ENCODE measurements at places on chromosomes 16 and 17.

GRCh38 chr16:35305476-35305875 lies 1846.1 kb downstream of the TP53TG3F start:
- no peak for DNase-seq

GRCh38 chr17:72438783-72439182 lies 318.0 kb downstream of the SOX9 start:
- no peak for DNase-seq

- no peak for DNase-seq
These were observed 30.5 kb upstream of the LGALS9 start for GRCh38 chr17:27600471-27600870.

GRCh38 chr16:28607116-28607623 lies 2.7 kb downstream of the SULT1A1 start:
- no peak for DNase-seq

GRCh38 chr17:19720631-19721426 lies 4.4 kb upstream of the SLC47A2 start:
- DNase-seq = no peak

DNA sequence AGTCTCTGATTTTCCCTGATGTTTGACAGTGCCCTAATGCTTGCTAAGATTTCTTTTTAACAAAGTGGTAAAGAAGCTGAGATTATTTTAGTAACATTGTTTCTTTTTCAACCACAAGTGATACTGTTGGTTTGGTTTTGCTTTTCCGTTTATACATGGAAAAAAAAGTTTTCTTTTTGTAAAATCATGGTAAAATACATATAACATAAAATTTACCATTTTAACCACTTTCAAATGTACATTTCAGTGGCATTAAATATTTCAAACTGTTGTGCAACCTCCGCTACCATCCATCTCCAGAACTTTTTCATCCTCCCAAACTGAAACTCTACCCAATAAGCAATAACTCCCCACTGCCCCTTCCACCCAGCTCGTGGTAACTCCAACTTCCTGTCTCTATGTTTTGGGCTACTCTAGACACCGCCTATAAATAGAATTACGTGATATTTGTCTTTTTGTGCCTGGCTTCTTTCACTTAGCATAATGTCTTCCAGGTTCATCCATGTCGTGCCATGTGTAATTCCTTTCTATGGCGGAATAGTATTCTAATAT lies 4.6 kb downstream of the CIITA start:
- no peak for DNase-seq

DNA sequence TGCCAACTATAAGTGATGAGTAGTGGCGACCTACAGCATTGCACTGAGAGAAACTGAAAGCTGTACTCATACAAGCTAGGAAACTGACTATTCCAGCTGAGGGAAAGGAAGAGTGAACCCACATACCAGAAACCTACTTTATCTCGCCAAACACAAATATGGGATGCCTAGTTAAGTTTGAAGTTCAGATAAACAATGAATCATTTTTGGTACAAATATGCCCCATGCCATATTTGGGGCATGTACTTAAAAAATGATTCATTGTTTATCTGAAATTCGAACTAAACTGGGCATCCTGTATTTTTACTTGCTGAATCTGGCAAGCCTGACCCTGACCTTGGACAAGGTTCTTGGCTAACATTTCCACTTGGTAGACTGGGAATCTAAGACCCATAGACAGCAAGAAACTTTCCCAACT lies 527.8 kb upstream of the PSMD7 start:
- no peak for DNase-seq

GRCh38 chr17:34917381-34917780 lies 43.9 kb downstream of the CCT6B start:
- no peak for DNase-seq

DNA sequence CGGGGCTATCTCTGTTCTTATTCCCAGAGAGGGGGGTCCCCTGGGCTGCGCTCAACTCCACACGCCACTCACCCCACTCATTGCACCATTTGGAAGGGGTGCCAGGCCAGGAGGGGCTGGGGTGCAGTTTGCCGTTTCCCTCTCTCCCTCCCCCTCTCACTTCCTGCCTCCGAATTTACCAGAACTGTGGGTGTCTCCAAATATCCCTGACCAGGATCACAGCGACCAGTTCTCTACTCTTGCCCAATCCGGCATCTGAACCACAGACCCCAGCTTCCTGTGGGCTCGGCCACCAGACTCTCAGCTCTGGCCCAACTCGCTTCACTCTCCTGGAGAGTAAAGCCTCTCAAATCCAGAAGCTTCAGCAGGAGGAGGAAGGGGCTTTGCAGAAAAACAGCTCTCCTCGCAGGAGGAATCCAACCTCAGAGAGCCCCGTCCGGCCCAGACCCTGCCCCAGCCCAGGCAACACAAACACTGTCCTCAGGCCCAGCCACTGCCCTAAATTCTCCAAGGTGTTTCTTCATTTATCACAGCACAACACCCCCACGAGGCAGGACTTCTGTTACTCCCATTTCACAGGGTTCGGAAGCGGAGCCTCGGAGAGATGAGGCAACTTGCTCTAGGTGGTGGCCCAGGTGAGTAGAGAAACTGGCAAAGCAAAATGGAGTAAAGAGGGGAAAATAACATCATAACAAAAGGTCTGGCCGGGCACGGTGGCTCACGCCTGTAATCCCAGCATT lies 423 bp upstream of the ASGR2 start:
- DNase-seq = no peak

DNA sequence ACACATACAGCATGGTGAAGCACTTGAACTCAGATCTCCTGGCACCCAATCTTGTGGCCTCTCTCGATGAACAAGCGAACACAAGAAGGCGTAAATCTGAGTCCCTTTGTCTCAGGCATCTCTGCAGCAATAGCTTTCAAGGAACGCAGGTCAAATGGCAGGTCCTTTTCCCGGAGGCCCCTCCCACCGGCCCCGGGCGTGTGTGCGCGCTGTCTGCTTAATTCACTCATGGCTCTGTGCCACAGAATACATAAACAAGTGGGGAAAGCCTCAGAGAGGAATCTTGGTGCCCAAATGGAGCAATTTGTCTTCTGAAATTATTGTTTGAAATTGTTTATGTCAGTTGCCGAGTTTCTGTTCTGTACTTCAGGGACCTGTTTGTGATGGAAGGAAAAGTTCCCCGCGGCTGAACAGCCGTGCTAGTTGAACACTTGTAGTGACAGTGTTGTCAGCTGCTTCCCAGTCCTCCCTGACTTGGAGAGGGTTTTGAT lies 14.8 kb downstream of the MYOCD start:
- DNase-seq = no peak

- no peak for DNase-seq
These were observed 331.4 kb upstream of the WSB1 start for GRCh38 chr17:26962255-26963162.

DNA sequence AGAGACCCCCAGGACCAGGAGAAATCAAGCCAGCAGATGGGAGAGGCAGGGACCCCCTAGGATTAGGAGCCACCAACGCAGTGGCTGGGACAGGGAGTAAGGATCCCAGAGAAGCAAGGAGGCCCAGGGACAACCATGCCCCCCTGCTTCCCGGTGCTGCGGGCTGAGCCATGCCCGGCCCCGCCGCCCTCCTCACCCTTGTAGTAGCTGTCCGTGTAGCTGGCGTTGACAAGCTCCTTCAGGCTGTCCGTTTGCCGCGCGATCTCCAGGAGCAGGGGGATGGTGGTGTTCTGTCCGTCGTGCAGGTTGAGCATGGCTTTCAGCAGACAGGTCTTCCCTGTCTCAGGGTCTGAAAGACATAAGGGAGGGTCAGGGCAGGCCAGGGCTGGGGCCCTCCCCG lies 18.4 kb downstream of the TRPV1 start:
- no peak for DNase-seq

DNA sequence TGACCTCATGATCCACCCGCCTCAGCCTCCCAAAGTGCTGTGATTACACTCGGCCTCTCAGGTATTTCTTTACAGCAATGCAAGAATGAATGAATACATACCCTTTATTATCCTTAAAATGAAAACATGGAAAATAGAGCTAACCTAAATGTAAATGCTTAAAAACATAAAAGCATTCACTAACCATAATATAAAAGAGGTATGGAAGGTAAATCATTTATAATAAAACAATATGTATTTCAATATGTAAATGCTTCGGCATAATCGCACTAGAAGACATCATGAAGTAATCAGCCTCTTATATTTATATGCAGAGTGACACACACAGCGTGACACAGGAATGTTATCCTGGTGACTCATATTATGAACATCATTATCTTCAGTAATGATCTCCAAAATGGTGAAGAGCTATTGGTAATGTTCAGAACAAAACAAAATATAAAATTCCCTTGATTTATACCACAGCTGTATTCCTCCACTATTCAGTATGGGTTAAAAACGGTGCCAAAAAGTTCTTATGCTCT lies 53.9 kb downstream of the AIPL1 start:
- DNase-seq = no peak

DNA sequence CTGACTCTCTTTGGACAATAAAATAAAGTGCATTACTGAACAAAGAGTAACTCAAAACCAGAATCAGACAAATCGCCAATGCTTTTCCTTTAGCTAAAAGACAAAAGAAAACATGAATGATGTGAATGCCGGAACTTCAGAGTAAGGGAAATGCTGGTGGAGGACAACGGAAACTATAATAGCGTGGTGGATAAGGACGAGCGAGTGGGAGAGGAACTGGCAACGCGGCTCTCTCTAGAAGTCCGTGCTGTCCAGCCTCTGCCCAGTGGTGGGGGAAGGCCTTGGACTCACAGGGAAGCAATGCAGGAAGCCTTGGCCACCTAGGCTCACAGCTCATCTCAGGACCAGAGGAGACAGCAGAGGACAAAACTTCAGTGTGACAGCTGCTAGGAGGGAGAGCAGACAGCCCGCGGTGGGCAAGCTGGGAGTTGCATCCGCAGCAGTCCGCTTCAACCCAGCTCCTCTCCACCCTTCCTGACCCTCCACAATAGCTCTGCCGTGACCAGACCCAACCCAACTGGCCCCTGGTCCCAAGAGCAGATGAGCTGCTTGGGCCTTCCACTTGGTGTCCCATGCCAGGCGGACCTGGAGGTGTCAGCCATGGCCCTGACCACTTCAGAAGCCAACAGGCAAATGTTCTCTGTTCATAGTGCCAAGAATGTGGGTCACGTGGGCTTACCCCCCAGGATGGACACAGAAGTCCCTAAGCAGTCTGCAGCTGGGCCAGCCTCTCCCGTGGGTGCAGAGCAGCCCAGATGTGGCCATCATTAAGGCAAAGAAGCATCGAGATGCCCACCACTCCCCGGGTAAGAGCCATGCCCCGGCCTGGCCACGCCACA lies 5.3 kb upstream of the FAAP100 start:
- DNase-seq = no peak

GRCh38 chr17:50871364-50871763 lies 5.2 kb upstream of the TOB1 start:
- DNase-seq = peak; percentile 52

- no peak for DNase-seq
These were observed 48.1 kb downstream of the TEX2 start for GRCh38 chr17:64214950-64215349.

- no peak for DNase-seq
These were observed 139.0 kb upstream of the HS3ST3A1 start for GRCh38 chr17:13740686-13741085.

DNA sequence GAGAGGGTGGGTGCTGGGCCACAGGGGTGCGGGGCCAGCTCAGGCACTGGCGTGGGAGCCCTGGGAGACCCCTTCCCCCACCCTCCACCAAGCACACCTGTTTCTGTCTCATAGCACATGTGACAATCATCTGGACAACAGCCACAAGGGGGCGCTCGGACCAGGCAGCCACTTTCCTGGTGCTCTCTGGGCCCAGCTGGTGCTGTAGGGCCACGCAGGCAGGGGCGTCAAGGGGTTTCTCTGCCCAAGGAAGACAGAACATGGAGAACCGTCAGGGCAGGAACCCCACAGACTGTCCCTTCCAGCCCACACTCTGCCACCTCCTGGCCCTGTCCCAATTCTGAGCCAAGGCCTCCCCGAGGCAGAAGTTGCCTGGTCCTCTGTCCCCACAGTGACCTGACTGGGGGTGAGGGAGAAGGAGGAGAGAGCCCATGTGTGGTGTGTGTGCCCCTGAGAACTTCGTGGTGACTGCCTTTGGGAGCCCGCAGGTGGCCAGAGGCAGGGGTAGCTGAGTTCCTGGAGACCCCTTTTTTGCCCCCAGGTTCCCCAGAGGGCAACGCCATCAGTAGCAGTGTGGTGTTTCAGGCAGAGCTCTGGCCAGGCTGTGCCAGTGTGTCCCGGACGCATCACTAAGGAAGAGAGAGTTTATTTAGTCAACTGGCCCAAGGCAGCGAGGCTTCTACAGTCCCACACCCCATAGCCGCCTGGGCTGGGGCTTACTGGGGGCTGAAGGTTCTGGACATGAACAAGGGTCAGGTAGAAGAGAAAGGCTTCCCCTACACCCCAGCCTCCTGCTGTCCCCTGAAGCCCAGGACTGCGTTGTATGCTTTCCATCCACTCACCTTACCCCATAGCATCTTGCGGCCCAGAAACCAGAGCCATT lies 3.1 kb upstream of the SETD6 start:
- DNase-seq = peak; percentile 73

DNA sequence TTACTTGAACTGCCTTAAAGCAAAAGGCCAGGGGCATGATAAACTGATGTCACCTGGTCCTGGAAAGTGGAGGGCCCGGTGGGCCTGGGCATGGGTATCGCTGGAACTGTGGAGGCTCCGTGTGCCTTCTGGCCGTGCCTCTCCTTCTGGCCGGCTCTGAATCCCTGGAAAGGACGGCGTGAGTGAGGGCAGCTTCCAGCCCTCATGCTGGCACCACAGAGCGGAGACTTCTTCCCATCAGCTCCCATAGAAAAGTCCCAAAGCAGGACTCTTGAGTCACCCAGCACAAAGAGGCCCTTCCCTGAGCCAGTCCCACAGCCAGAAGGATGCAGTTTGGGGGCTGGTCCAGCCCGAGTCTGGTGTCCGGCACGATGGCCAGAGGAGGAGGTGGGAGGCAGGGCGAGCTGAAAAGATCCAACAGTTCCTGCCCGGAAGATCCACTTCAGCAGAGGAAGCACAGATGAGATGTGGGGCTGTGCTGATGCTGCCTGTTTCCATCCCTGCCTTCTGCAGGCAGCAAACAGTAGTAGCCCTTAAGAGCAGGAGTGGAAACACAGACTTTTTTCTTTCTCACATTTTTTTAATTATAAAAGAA lies 7.8 kb downstream of the GAA start:
- no peak for DNase-seq

DNA sequence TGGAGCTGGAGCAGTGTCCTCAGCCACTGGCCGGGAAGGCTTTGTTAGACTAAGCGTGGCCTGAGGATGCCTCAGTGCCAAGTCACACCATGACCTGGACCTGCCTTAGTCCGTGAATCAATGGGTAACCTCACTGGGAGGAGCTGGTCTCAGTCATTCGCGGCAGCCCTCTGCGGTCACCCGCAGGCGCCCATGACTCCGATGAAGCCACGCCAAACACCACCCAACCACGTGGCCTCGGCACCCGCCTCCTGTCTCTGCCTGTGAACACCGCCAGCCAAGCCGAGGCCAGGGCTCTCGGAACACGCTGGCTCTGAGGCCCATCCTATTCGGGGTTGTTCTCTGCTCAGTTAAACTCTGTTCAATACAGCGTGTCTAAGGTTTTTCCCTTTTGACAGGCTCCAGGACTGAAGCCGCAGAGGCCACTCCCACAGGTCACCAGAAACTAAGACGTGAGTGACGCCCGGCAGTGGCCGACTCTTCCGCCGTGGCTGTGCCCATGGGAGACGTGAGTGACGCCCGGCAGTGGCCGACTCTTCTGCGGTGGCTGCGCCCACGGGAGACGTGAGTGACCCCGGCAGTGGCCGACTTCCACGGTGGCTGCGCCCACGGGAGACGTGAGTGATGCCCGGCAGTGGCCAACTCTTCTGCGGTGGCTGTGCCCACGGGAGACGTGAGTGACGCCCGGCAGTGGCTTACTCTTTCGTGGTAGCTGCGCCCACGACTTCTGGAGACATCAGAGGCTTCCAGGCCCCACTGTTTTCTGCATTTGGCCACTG lies 16.8 kb upstream of the PABPN1L start:
- no peak for DNase-seq

GRCh38 chr16:81277541-81278080 lies 37.2 kb upstream of the GAN start:
- DNase-seq = no peak
